ELR (cell line): ENCODE measurements at places on chromosomes 12 and 14.

- DNase-seq: peak; percentile 81
Observed at GRCh38 chr12:92144631-92145480, 790 bp downstream of the BTG1 start.

GRCh38 chr14:80924365-80925103, 17.0 kb downstream of the CEP128 start:
- DNase-seq: no peak

GRCh38 chr14:58014778-58015177, 137.2 kb downstream of the ARMH4 start:
- no peak for DNase-seq

DNA sequence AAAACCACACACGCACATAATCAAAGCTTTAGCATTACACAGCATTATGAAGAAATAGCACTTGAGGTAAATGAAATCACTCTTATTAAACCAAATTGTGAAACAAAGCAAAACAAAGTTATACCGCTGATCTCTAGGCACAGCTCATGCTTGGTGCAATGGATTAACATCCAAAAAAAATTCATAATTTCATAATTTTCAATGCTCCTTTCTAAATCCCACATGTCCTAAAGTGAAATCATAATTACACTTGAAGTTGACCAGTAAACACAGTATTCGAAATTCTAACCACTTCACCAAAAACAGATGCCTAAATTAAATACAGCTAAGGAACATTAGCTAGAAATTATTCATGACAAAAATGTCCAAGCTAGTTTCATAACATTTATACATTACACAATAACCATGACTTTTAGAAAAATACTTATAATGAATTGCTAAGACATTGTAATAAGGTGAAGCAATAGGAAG, 1.5 kb downstream of the MLH3 start:
- no peak for DNase-seq

- no peak for DNase-seq
Observed at GRCh38 chr12:29783773-29784666, at the start of gene TMTC1. Gene TMTC1, minus strand, starts transcription at chr12:29783942. Its CDS starts 191 bp downstream, at chr12:29783751.
